ENCODE measurements at places on chromosomes 16 and 17.

DNA sequence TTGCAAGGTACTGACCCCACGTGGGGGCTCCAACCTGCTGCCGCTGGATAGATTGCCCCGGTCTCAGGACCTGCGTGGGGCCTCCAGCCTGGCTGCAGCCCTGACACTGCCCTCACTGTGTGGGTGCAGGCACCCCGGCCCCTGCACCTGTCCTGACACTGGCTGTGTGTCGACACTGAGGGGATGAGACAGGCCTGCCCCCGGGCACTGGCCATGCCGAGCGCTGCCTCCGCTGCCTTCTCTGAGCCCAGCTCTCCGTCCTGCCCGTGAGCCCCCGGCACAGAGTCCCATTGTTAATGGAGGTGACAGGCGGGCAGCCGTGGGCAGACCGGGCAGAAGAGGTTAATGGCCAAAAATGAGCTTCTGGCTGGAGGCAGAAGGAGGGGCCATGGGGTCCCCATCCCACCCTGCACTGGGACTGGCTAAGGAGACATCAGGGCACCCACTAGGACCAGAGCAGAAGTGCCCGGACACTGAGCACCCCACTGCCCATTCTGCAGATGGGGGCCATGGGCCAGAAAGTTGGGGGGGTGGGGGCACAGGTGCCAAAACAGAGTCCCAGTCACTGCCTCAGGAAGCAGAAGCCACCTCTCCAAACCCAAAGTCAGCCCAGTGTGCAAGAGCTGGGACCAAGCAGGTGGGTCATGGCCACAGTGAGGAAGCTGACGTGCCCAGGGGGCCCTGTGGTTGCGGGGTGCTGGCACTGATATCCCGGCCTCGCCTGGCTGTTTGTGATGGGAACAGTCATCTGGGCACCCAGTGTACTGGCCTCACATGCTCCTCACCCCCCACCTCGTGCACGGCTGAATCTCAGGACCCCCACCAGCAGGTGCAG, 2.5 kb upstream of the PRR35 start:
- no peak for DNase-seq

DNA sequence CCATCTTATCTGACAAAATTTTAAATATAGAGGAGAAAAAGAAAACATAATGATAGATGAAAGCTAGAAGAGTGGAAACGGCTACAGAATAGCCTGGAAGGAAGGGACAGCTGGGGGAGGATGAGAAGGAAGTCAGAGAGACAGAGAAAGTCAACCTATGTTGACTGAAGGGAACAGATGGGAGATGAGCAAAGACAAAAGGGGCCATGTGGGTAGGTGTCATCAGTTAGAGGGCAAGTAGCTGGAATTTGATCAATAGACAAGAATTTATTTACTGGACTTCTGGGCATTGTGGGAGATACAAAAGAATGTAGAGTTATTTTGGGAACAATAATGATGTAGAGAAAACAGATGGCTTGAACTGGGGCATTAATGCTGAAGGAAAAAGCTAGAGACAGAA, 194.4 kb downstream of the ANKFN1 start:
- DNase-seq = no peak

GRCh38 chr17:10041916-10042588, 137.0 kb upstream of the RCVRN start:
- DNase-seq = no peak

- DNase-seq = no peak
Observed at GRCh38 chr17:39018267-39019134, 51.3 kb upstream of the FBXO47 start.

- DNase-seq = no peak
Observed at GRCh38 chr16:50697881-50698767, 4.7 kb downstream of the NOD2 start.

DNA sequence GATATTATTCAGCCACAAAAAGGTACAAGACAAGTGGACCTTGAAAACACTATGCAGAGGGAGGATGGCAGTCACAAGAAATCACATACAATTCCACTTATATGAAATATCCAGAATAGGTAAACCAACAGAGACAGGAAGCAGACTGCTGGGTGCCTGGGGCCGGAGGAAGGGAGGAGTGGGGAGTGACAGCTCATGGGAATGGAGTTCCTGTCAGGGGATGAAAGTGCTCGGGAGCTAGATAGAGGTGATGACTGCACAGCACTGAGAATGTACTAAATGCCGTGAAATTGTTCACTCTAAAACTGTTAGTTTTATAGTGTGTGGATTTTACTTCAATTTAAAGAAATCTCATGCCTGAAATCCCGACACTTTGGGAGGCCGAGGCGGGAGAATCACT, 74.2 kb upstream of the MED9 start:
- no peak for DNase-seq

GRCh38 chr17:45132320-45132571, at the start of gene PLCD3:
PLCD3 (minus strand) TSS chr17:45132515; CDS start chr17:45132410, 105 bp downstream.
- DNase-seq = peak; percentile 32

- no peak for DNase-seq
Observed at GRCh38 chr17:59892251-59892923, 356 bp downstream of the TUBD1 start.

GRCh38 chr16:69932691-69933392, 18.3 kb upstream of the CLEC18A start:
- DNase-seq = no peak

GRCh38 chr17:34368196-34368945, 5.3 kb upstream of the CCL1 start:
- no peak for DNase-seq

- no peak for DNase-seq
Observed at GRCh38 chr16:3974751-3975150, 94.2 kb upstream of the CREBBP start.

- DNase-seq = no peak
Observed at GRCh38 chr17:31680126-31680525, 178.9 kb downstream of the COPRS start.

GRCh38 chr16:24896439-24896838, 50.7 kb downstream of the SLC5A11 start:
- DNase-seq = no peak

- DNase-seq = no peak
Observed at GRCh38 chr17:46984892-46985291, 5.8 kb upstream of the RPRML start.

GRCh38 chr17:46866325-46866724, 14.9 kb downstream of the WNT9B start:
- DNase-seq = no peak

DNA sequence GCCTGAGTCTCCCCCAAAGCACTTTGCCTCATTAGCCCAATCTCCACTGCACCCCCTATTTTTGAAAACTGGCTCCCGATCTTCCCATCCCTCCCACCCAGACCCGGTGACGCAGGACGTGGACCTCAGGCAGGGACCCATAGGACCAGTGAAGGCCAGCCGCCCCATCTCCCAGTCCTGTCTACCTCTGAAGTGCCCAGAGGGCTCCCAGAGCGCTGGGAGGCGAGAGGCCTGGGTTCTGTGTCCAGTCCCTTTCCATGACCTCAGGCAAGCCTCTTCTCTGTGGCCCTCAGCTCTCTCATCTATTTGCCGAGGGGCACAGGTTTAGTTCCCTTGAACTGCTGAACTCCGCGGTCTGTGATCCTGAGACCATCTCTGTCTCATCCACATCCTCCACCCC, 714 bp downstream of the TNS4 start:
- no peak for DNase-seq

GRCh38 chr17:37756051-37756450, 11.2 kb upstream of the HNF1B start:
- no peak for DNase-seq

DNA sequence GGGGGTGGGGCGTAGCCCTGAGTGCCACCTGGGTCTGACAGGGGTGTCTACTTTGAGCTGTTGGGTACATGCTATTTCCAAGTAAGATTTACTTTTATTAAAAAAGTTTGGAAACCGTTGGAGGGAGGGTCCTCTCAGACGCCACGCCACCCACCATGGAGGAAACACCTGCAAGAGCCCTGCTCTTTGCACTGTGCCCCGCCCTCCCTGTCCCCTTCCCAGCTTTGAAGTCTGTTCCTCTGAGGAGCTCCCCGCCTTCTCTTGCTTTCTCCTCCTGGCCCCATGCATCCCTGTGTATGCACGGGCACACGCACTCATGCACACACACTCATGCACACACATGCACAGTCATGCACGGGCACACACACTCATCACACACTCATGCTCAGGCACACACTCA, 15.5 kb downstream of the ADGRG1 start:
- no peak for DNase-seq

DNA sequence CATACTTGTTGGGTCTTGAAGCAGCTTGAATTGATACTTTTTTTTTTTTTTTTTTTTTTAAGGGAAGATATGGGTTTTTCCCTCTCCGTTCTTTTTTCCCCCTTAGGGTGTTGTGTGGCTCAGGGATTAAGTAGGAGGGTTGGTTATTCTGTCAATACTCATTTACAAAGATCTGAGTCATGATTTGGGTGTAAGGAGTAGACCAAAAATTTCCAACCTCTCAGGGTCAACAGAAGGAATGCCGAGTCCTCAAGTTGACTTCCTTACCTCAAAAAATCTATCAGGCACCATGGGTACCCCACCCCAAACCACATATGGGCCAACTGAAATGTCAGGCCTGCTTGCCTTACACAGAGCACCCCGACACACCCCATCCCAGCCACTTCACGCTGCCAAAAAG, 230.5 kb downstream of the CCDC182 start:
- no peak for DNase-seq

- no peak for DNase-seq
Observed at GRCh38 chr17:6064868-6065267, 5.3 kb upstream of the WSCD1 start.

DNA sequence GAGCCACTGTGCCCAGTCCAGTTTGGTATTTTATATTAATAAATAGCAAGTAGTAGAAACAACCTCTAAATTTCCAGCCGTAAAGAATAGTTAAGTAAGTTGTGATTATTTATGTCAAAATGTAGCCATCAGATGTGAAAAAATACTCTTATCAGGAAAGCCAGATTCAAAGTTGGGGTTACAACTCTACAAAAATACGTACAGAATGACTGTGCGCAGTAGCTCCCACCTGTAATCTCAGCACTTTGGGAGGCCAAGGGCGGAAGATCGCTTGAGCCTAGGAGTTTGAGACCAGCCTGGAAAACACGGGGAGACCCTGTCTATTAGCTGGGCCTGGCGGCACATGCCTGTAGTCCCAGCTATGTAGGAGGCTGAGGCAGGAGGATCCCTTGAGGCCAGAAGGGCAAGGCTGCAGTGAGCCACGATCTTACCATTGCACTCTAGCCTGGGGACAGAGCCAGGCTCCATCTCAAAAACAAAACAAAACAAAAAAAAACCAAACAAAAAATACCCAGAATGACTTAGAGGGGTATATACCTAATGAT, 1.7 kb downstream of the PDP2 start:
- DNase-seq = no peak

DNA sequence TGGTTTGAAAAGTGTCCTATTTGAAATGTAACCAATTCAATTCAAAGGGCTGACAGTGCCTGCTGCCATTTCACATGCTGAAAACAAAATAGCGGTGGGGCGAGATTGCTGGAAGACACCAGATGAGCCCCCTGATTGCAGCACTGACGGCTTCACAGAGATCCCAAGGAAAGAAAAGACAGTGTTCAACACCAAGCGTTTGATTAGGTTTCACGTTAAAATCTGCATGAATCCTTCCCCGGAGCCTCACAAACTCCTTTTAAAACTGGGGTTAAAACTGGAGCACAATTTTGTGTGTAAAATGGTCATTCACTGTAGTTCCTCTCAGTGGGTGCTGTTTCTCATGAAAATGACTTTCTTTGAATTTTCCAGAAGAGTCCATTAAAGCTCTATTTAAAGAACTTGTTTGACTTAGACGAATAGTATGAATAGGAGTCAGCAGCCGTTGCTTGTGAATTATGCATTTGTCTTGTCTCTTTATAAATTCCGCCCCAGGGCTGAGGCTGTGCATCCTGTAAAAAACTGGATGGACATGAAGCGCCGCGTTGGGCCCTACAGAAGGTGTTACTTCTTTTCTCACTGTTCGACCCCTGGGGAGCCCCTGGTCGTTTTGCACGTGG, 8.8 kb downstream of the MLYCD start:
- DNase-seq = no peak

DNA sequence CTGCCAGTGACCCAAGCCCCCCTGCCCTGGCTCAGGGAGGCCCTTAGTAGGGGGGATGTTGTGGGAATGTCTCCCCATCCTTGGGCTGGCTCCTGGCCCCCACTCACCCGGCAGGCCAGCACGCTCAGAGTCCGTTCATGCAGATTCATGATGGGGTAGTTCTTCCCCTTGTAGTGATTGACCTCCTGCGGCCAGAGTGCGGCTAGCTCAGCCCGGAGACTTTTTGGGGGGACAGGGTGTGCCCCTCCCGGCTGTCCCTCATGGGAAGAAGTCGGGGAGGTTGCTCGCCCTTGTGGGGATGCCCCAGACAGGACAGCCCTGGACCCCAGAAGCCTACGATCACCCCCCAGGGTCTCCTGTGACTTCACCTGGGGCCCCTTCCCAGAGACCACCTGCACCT, 4.0 kb downstream of the NPB start:
- DNase-seq = no peak

- no peak for DNase-seq
Observed at GRCh38 chr16:5516115-5516514, 418.5 kb upstream of the EEF2KMT start.

GRCh38 chr17:77690271-77691161, 268.0 kb upstream of the TNRC6C start:
- no peak for DNase-seq

- no peak for DNase-seq
Observed at GRCh38 chr17:8862213-8863056, 5.0 kb downstream of the PIK3R6 start.

DNA sequence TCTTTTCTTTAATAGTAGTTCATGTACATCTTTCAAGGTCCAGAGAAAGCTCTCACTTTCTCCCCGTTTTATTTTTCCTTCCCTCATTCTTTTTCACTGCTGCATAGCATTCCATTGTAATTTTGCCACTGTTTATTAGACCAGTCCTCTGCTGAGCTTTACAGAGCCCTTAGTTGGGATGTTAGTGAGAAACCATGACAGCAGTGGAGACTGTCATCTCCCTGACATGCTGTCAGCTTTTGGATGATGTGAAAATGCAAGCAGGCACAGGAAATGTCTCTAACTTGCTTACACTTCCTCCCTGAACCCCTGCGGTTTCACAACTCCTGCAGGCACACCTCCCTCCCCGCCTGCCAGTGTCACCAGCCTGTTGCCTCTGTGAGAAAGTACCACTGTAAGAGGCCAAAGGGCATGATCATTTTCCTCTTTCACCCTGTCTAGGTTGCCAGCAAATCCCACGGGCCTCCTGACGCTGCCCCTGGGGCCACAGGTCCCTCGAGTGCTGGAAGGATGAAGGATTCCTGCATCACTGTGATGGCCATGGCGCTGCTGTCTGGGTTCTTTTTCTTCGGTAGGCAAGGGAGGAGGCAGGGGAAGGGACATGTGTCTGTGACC, at the start of gene ITGAL:
Gene ITGAL (plus strand): TSS at position 415 of the 615 bp plus-strand sequence. CDS start 96 bp downstream, at position 511.
- no peak for DNase-seq
